ENCODE measurements at places on chromosomes 1 and 21. TPM values are rescaled to one million over a fixed set of nuclear protein-coding genes. Genes with fewer than 3 reads are reported as not detected.

Gene ANXA9
- not detected for total RNA-seq

DNA sequence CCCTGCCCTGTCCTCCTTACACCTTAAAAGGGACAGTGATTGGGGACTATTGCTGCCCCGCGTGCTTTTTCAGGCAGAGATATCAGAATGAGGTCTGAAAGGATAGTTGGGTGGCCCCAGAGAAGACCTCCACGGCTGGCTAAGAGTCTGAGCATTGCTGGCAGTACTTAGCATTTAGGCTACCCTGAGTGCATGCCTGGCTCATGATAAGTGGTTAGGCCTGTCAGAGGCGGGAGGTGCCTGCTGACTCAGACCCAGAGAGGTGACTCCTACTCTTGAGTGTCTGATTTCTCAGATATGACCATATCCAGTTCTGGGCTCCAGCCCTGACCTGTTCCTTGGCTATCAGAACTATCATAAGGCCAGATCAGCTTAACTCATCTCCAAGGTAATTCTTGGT is 213.7 kb downstream of the PBX1 start:
- no peak for DNase-seq

GRCh38 chr1:111505641-111506119 is 2.2 kb upstream of the ADORA3 start:
- DNase-seq = no peak

- peak; percentile 89 for DNase-seq
Observed at GRCh38 chr1:11838349-11839272, 9.0 kb downstream of the NPPA start.

GRCh38 chr1:203547771-203548421 is 53.9 kb downstream of the OPTC start:
- DNase-seq = no peak

GRCh38 chr1:241724741-241725356 is 72.8 kb downstream of the WDR64 start:
- no peak for DNase-seq

GRCh38 chr1:160416369-160416768 is 16.0 kb downstream of the VANGL2 start:
- DNase-seq = no peak

GRCh38 chr21:33858667-33859372 is 56.8 kb downstream of the ATP5PO start:
- DNase-seq = no peak

DNA sequence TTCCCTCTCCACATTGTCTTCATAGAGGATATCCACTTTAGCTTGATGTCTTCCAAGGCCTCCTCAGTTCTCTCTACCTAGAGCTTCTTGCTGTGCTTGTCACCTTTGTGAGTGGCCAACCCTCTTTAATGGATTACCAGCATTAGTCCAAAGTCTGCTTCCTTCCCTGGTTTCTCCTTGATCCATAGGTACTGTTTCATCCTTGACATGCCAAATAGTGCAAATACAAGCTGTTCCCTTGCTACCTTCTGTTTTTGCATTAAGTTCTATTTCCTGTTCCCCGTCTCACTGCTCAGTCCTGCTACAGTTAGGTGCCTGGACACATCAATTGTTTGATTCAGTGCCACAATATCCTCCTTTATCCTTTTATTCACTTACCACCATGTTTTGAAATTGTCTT is 19.2 kb downstream of the MAST2 start:
- no peak for DNase-seq

Gene MIXL1
- 0.54 TPM for total RNA-seq

- no peak for DNase-seq
Observed at GRCh38 chr1:221557013-221557412, 184.9 kb downstream of the DUSP10 start.
